ENCODE measurements at places on chromosomes 5 and 9. TPM values are rescaled to one million over a fixed set of nuclear protein-coding genes. Genes with fewer than 3 reads are reported as not detected.
A peak's percentile ranks its signal among the peaks of the same experiment; 100 is the strongest.

The DAB2 gene
- 171 TPM for polyA plus RNA-seq

The ADRB2 gene
- polyA plus RNA-seq, result 0.34 TPM

- DNase-seq, result no peak
Observed at GRCh38 chr5:151123897-151124751, 33.5 kb downstream of the ANXA6 start.

DNA sequence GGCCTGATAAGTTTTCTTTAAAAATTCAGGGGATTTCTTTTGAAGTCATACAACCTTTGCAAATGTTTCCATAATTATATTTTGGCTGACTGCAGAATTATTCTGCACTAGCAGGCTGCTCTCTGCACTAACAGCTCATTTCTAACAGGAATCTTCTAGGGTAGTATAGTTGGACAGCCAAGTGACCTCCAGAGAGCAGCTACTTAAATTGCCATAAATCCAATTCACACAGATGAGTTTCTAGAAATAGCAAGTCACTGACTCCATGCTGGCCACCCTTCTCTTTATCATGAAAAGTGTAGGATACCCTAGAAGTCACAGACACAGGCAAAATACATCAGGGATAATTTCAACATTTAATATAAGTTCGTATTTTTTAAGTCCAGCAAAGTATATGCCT, 110.9 kb upstream of the TARS1 start:
- no peak for DNase-seq

DNA sequence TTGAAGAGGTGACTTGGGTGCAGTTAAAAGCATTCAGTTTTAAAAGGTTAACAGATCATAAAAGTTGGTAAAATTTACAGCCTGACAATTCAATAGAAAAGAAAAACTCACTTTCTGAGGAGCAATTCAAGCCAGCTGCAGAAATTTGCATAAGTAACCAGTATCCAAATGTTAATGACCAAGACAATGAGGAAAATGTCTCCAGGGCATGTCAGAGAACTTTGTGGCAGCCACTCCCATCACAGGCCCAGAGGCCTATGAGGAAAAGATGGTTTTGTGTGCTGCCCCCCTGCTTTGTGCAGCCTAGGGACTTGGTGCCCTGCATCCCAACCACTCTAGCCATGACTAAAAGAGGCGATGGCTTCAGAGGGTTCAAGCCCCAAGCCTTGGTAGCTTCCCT, 1406.5 kb upstream of the ACO1 start:
- no peak for DNase-seq

- no peak for DNase-seq
Observed at GRCh38 chr5:35003018-35003957, 44.5 kb downstream of the AGXT2 start.

The CBY3 gene
- polyA plus RNA-seq, result 0.28 TPM

The ARHGEF39 gene
- 7.4 TPM for polyA plus RNA-seq

The PITX1 gene
- not detected for polyA plus RNA-seq

GRCh38 chr5:99035942-99036341, 107.1 kb upstream of the CHD1 start:
- no peak for DNase-seq

The CTNNAL1 gene
- polyA plus RNA-seq, result 69.7 TPM

The CCDC127 gene
- polyA plus RNA-seq, result 11.7 TPM

DNA sequence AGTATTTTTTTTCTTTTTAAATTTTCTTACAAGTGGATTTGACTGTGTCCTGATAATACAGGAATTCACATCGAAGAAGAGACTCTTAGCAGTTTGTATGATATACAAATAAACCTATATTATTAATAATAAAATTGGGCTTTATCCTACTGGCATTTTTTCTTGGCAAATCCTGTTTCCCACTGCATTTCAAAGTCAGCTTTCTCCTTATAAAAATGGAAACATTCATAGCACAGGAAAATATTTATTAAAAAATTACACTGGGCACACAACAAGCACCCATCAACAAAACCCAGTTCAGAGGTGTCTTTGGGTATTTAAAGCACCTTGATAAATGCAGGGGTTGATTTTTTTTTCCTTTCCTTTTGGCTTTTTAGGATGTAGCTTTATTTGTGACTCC, 200.9 kb downstream of the MEF2C start:
- DNase-seq, result no peak

- DNase-seq, result no peak
Observed at GRCh38 chr9:136645903-136646754, 16.6 kb upstream of the EGFL7 start.

The RUSC2 gene
- polyA plus RNA-seq, result 16.9 TPM

GRCh38 chr5:134917070-134917815, 12.3 kb downstream of the PCBD2 start:
- DNase-seq, result no peak

The P4HA2 gene
- polyA plus RNA-seq, result 37.2 TPM

DNA sequence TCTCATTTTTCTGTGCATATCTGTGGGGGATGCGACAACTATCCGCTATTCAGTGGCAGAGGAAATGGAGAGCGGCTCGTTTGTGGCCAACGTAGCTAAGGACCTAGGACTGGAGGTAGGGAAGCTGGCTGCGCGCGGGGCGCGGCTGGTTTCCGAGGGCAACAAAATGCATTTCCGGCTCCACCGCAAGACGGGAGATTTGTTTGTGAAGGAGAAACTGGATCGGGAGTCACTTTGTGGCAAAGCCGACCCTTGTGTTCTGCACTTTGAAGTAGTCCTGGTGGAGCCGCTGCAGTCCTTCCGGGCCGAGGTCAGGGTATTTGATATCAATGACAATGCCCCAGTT, 320 bp downstream of the PCDHB1 start:
- peak; percentile 1 for DNase-seq

DNA sequence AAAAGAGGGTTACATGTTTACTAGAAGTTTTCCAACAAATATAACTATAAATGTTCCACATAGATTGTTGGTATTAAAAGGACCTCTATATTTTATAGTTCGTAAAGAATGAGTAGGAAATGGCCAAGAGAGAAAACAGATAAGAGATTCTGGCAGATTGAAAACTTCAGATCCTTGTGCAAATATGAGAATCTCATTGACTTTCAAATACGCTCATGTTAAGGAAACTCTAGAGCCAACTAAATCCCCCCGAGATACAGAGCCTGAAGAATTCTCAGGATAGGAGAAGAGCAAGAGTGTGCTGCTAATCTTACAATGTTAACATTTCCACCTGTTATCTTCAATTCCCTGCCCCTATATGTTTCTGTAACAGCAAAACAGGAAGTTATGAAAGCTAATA, 159.0 kb upstream of the OR13F1 start:
- DNase-seq, result no peak

The RFESD gene
- 6.9 TPM for polyA plus RNA-seq

The MEIKIN gene
- polyA plus RNA-seq, result 0.18 TPM

The ANKDD1B gene
- polyA plus RNA-seq, result 5.2 TPM

DNA sequence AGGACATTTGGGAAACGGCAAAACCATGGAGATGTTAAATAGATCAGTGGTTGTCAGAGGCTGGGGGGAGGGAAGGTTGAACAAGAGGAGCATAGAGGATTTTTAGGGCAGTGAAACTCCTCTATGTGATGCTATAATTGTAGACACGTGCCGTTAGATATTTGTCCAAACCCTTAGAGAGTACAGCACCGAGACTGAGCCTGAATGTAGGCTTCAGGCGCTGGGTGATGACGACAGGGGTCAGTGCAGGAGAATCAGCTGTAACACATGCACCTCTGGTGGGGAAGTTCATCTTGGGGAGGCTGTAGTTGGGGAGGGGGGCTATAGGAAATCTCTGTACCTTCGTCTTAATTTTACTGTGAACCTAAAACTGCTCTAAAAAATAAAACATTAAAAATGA, 22.2 kb upstream of the CLPTM1L start:
- no peak for DNase-seq

The ABCA2 gene
- polyA plus RNA-seq, result 42.0 TPM

The COL15A1 gene
- 33.0 TPM for polyA plus RNA-seq

The FOXD4L6 gene
- polyA plus RNA-seq, result not detected

The C9orf40 gene
- 6.0 TPM for polyA plus RNA-seq

- no peak for DNase-seq
Observed at GRCh38 chr5:142602720-142603245, 83.1 kb downstream of the FGF1 start.

The PCDHGB1 gene
- polyA plus RNA-seq, result 1.3 TPM

The NCS1 gene
- 26.6 TPM for polyA plus RNA-seq

The PCDHGB7 gene
- polyA plus RNA-seq, result 16.9 TPM

DNA sequence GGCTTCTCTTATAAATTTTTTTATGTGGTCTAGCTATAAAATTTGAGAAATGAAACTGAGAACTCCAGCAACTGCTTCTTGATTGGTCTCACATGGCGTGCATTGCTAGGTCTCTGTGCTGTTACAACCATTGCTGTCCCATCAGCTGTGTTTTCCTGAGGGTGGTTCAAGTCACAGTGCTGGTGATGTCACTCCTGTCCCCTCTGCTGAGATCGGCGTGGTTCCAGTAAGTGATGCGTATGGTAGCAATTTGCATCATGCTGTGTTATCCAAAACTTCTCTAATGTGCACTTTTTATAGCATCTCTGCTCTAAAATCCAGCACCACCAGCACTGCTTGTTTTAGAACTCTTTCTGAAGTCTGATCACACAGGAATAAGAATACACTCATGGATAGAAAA, 112.6 kb upstream of the ZNF608 start:
- no peak for DNase-seq

- DNase-seq, result no peak
Observed at GRCh38 chr9:98879963-98880310, 63.8 kb upstream of the COL15A1 start.

GRCh38 chr5:11524188-11524587, 380.1 kb downstream of the CTNND2 start:
- no peak for DNase-seq

- DNase-seq, result no peak
Observed at GRCh38 chr5:337563-338130, 16.1 kb downstream of the AHRR start.

- no peak for DNase-seq
Observed at GRCh38 chr5:98163796-98164493, 609.5 kb upstream of the RGMB start.

GRCh38 chr9:99873943-99874584, 32.4 kb upstream of the STX17 start:
- no peak for DNase-seq

- DNase-seq, result no peak
Observed at GRCh38 chr5:139837711-139838380, 42.2 kb downstream of the PSD2 start.

GRCh38 chr5:434443-435146, 8.4 kb upstream of the EXOC3 start:
- DNase-seq, result no peak

The CFAP157 gene
- 2.9 TPM for polyA plus RNA-seq

The OTULINL gene
- 10.3 TPM for polyA plus RNA-seq
